NCI-H2081 (cell line): ENCODE measurements at places on chromosomes 13 and 19.

DNA sequence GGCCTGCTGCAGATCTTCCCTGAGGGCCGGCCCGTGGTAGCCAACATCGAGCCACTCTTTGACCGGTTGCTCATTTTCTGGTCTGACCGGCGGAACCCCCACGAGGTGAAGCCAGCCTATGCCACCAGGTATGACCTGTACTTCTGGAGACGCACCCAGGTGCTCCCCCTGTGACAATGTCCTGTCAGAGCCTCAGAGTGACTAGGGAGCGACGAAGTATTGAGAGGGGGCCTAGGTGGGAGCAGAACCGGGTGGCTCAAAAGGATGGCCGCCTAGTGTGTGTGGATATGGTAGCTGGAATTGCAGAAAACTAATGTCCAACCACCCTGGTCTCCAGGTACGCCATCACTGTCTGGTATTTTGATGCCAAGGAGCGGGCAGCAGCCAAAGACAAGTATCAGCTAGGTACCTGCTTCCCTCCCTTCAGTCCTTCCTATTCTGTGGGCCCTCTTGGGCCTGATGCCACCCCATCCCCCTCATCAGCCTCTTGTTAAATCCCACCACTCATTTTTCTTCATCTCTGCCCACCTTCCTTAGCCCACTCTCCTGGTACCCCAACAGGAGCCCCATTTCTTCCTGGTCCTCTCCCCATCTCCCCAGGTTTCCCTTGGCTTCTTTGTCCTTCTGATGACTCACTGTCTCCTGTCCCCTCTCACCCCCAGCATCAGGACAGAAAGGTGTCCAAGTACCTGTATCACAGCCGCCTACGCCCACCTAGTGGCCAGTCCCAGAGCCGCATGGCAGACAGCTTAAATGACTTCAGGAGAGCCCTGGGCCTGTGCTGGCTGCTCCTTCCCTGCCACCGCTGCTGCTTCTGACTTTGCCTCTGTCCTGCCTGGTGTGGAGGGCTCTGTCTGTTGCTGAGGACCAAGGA, 8.4 kb downstream of the EGLN2 start:
- no peak for DNase-seq

DNA sequence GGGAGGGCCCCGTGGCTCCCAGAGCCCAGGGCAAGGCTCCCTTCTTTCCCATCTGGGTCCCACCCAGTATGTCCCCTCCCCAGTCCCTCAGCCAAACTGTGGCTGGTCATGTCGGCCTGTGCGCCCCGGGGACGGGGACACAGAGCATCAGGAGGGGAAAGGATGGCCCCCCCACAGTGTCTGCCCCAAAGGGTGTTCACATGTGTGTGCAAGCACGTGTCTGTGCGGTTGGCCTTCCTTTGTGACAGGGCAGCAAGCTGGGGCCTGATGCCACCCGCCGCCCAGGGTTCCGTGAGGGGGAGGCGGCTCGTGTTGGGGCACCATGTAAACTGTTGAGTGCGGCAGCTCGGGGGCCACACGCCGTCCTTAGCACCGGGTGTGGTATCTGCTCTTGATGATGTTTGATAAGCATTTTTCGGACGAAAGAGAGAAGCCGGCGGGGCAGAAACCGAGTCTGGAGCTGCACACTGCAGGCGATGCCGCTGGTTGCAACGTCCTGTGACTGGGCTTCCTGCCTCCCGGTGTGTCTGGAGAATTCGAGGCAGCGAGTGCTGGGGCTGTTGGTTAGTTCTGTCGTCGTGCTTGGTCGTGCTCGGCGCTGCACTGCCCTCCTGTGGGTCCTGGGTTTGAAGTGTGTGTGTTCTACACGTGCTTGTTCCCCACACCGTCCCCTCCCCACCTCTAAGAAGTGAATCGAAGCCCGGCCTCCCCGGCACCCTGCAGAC, 18.4 kb downstream of the GNA11 start:
- no peak for DNase-seq

- DNase-seq: peak; percentile 90
Measured at GRCh38 chr19:49664171-49665035, 1.3 kb downstream of the IRF3 start.

DNA sequence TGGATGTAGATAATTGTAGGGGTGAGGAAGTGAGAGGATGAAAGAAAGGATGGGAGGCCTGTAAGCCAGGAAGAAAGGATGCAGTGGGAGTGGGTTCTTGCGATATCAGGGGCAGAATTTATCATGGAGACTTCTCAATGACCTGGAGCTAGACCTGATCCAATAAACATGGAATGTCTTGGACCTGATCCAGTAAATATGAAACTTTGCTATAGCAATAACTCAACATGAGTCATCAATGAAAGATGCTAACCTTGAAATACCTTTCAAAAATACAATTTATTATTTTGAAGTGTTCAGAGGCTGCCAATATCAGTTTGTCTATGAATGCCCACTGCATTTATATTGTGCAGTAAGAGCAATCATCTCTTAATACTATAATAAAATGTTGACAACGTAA, 279.5 kb downstream of the POU4F1 start:
- DNase-seq: no peak

GRCh38 chr13:51618626-51619025, 34.4 kb downstream of the WDFY2 start:
- no peak for DNase-seq

DNA sequence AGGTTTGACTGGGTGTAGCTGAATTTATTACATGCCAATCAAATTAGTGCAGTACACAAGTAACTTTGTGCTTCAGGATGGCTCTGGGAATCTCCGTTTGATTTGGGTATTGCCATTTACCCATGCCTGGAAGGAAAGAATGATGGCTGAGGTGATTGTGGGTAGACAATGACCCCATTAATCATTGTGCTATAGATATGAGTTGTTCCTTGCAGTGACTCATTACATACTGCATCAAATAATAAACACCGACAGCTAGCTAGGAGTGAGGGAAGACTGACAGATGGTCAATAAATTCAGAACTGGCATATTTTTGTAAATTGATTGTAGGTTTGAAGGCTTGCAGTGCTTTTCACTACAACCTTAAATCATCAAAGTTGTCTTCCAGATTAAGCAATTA, 1069.5 kb downstream of the DIAPH3 start:
- no peak for DNase-seq

DNA sequence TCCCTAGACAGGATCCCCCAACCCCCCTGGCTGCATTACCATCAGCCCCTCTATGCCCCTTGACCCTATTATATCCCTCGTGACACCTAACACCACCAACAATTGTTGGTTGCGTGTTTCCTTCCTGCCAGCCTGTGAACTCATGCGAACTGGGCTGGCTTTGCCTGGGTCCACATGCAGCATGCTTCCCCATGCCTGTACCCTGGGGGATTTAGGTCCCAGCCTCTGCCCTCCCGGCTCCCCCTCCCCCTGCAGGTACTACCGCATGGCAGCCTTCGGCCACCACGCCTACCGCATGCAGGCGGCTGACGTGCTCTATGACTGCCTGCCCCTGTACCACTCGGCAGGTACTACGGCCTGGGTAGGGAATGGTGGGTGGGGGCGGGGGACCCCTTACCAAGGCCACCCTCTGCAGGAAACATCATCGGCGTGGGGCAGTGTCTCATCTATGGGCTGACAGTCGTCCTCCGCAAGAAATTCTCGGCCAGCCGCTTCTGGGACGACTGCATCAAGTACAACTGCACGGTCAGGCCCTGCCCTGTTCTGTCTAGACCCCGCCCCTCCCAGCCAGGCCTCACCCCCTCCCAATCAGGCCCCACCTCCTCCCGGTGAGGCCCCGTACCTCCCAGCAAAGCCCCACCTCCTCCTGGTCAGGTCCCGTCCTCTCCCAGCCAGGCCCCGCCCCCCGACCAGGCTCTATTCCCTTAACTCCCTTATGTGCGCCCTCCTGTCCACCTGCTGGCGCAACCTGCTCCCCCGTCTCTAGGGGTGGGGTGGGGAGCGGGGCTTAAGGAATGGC, 18.5 kb downstream of the SLC27A1 start:
- DNase-seq: peak; percentile 40

- DNase-seq: no peak
Measured at GRCh38 chr13:110881839-110882627, 32.8 kb downstream of the ANKRD10 start.
